ENCODE measurements at places on chromosomes 6 and 20. TPM values are rescaled to one million over a fixed set of nuclear protein-coding genes. Genes with fewer than 3 reads are reported as not detected.

- DNase-seq: no peak
Measured at GRCh38 chr20:33863440-33864323, 52.5 kb downstream of the CHMP4B start.

DNA sequence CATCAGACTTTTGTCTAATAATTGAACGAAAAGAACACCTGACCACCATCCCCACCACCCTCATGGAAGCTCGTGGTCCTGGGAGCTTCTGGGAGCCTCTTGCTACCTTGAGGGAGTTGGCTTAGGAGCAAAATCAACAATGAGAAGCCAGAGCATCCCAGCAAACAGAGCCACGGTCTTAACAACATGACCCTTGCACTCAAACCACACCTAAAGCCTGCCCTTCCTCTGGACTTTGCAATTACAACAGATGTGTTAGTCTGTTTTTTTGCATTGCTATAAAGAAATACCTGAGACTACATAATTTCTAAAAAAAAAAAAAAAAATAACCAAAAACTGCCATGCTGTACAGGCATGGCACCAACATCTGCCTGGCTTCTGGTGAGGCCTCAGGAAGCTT is 9.5 kb upstream of the RBM24 start:
- DNase-seq: no peak

The SLC22A3 gene
- polyA plus RNA-seq: 5.5 TPM

The PGC gene
- not detected for polyA plus RNA-seq

DNA sequence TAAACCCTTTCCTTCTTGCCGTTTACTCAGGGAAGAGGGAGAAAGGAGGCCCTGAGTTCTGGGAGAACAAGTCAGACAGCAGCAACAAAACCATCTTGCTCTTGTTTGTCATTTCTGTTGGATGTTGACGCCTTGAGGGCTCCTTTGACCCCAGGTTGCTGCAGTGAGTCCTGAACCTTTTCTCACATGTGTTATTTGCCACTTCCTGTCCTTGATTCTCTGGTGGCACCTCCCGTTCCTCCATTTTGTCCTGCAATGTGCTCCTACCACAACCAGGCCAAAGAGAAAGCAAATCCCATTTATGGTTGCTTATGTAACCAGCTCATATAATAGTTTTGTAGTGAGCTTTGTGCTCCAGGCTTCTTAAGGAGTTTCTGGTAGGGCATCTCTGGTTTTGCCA is 66.6 kb upstream of the ADGRF4 start:
- DNase-seq: no peak

The TP53TG5 gene
- 1.0 TPM for polyA plus RNA-seq

DNA sequence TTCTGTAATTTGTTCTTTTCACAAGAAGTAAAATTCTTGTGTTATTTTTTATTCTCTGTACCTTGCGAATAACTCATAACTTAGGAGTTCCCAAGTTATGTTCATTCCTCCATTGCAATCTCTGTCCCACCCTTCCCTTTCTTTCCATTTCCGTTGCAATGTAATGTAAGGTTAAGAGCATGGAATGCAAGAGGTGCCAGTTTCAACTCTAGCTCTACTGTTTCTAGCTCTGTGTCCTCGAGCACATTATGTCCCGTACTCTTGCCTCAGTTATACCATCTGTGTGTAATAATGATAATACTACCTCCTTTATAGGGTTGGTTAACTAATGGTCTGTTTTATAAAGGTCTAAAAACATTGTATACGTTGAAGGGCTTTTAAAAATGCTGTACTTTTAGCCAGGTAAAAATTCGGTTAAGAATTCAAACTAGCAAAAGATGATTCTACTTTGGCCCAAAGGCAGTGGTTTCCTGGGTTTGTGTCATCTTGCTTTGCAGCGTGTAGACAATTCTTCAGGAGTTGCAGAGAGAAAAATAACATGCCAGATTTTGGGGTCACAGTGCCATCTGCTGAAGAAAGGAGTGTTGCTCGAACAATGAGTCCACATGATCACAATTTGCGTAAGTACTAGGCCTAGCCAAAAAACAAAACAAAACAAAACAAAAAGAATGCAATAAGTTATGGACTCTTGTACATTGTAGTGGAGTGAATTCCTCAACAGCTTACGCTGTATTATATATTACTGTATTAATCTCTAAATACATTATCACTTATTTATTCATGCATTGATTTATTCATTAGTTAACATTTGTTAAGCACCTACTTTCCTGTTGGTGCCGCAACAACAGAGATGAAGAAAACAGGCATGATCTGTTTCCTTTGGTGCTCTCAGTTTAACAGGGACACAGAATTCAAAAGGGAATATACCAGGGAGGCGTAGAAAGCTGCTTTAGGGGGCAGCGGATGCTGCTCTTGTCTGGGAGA is 10.0 kb upstream of the PFDN4 start:
- DNase-seq: no peak

DNA sequence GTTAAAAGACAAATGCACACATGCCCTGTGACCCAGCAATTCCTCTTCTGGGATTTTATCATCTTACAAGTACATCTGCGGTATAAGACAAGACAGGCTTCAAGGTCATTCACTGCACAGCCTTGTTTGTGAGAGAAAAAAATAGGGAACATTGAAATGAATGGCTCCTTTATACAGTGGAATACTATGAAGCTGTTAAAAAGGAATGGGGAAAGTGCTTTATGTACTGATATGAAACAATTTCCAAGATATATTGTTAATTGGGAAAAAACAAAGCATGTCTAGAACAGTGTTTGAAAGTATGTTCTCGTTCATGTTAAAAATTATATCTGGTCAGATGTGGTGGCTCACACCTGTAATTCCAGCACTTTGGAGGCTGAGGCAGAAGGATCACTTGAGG is 25.4 kb downstream of the PDRG1 start:
- DNase-seq: no peak

DNA sequence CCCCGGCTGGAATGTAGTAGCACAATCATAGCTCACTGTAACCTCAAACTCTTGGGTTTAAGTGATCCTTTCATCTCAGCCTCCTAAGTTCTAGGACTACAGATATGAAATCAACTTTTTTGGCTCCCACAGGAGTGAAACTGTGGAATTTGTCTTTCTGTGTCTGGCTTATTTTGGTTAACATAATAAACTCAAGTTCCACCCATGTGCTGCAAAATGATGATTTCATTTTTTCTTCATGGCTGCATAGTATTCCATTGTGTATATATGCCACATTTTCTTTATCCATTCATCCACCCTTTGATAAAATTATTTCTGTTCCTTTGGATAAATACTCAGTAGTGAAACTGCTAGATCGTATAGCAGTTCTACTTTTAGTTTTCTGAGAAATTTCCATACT is 29.9 kb downstream of the RNGTT start:
- no peak for DNase-seq

DNA sequence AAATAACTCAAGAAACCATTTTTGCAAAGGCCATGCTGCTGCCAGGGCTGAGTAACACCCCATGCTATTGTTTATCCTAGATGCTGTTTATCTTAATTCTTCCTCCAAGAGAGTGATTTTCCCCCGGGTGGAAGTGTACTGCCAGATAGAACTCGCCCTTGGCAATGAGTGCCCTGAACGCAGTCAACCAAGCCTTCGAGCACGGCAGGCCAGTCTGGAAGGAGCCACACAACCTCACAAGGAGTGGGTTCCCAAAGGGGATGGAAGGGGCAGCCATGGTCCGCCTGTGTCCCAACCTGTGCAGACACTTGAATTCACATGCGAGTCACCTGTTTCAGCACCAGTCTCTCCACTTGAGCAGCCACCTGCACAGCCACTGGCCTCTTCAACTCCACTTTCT is 31.9 kb downstream of the PNPLA1 start:
- DNase-seq: no peak

The NEURL2 gene
- 4.7 TPM for polyA plus RNA-seq

GRCh38 chr20:32464401-32465091 is 106.4 kb downstream of the ASXL1 start:
- DNase-seq: no peak

The NOX3 gene
- polyA plus RNA-seq: 1.7 TPM

The BANF2 gene
- polyA plus RNA-seq: not detected

- no peak for DNase-seq
Measured at GRCh38 chr20:36572701-36573102, 695 bp upstream of the TGIF2 start.

DNA sequence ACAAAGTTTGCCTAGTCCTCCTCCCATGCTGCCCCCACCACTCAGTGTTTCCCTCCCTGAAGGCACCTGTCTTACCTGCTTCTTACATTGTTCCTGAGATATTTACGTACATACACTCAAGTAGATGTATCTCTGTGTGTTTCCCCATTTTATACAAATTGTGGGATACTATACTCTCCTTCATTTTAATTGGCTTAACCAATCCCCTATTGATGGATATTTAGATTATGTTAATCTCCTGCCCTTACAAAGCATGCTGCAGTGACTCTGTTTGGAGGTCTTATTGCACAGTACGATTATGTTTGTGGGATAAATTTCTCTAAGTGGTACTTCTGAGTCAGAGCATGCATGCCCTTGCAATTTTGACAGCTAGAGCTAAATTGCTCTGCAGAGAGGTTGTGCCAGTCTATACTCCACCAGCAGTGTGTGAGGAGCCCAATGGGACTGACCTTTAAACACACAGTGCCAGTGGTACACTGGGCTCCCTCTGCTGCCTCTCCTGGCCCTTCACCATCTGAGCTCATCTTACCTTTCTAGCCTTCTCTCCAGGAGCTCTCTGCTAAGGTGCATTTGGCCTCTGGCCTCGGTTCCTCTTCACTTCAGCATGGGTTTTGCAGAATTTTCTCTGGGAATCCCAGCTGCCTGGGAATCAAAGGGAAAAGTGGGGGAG is 57.4 kb downstream of the LYRM2 start:
- DNase-seq: no peak

The DPPA5 gene
- not detected for polyA plus RNA-seq

- no peak for DNase-seq
Measured at GRCh38 chr20:51945881-51946280, 143.6 kb upstream of the SALL4 start.

- no peak for DNase-seq
Measured at GRCh38 chr6:159100395-159101182, 55.8 kb upstream of the TAGAP start.

The TREM2 gene
- polyA plus RNA-seq: 0.67 TPM

- no peak for DNase-seq
Measured at GRCh38 chr6:132931936-132932514, 117.7 kb downstream of the RPS12 start.

- no peak for DNase-seq
Measured at GRCh38 chr6:122268394-122268793, 131.1 kb upstream of the HSF2 start.

DNA sequence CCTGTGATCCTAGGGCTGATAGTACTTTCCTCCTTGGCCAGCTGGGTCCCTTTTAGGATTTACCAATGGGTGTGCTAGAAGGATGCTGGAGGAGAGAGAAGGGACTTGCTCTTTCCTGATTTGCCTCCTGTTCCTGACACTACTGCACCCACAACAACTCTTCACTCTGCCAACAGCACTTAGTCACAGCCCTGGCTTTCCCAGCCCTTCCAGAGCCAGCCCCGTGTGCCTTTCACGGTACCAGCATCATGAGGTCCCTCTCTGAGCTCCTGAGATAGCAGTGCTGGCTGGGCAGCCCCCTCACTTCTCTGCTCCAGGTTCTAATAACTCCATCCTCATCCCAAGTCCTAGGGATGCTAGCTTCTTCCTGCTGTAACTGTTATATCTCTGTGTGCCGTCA is 80.9 kb downstream of the DNAH8 start:
- no peak for DNase-seq

DNA sequence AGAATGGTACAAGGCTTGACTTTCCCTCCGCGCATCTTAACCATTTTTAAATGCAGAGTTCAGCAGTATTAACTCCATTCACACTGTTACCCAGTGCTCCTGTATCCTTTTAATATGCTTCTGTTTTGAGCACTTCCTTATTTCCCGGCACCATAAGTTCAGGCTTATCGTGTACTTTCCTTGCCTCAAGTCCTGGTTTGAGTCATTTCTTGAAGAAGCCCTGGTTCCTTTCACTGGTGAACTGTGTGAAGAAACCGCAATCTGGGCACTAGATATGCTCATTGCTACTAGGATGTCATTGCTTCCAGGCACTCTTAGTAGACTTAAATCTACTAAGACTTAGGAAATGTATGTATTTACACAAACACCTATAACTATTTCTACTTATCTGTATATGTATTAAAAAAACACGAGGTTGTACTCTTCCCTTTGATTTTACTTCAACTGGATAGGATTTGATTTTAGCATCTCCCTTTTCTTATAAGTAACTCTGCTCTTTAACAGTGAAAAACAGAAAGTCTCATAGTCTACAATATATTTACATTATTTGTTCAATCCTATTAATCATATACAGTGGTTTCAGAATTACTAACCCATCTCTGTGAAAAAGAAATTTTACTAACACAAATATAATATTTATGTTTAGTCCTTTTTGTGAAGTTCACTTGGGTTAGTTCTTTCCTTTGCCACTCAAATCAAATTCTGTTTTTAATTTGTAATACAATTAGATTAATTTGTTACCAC is 135.5 kb downstream of the CDKAL1 start:
- no peak for DNase-seq

DNA sequence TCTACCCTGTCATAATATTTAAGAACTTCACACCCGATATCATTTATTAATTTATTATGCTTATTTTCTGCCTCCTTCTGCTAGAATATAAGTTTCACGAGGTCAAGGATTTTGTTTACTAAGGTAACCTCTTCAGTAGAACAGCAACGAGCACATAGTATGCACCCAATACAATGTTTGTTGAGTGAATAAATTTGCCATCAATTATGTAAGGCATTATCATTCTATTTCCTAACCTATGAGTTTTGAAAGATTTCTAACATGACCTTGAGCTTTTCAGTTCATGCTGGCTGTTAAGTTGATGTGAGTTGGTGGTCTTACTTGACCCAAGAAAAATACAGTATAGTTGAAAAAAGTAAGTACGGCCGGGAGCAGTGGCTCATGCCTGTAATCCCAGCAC is 125.9 kb upstream of the LOC128125822 start:
- DNase-seq: no peak

The PANK2 gene
- polyA plus RNA-seq: 32.8 TPM

GRCh38 chr6:55497694-55498093 is 81.3 kb downstream of the HMGCLL1 start:
- no peak for DNase-seq

The PRRT1 gene
- polyA plus RNA-seq: 4.2 TPM

GRCh38 chr6:14440215-14440910 is 322.8 kb downstream of the CD83 start:
- DNase-seq: no peak

DNA sequence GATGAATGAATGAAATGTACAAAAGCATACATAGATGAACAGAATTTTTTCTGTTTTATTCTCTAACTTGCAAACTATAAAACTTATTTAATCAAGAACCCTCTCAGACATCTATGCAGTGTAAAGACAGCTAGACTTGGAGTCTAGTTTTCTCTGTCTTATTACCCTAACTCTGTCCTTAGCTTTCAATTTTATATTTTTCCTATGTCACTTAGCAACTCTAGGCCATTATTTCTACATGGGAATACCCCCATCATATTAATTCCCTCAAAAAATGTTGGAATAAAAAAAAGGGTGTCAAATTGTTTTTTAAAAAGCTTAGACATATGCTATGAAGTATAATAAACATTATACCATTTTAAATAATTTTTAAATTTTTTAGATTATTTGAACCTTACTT is 1.2 kb downstream of the RHAG start:
- DNase-seq: no peak

The PLEKHG1 gene
- polyA plus RNA-seq: 43.5 TPM

DNA sequence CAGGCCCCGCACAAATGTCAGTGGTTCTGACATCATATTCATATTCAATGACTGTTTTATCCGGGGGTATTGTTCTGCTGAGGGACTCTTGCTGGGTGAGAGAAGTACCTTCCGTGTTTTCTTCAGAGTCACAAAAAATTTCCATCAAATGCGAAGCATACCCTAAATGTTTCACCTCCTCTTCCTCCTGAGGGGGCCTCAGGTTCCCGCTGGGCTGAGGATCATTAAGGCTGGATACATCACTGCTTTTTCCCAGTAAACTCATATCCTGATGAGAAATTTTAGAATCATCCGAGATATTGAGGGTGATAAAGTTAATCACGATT is 42.8 kb downstream of the IL20RA start:
- DNase-seq: no peak

Data from renal cortex interstitium (tissue), 15 donors.